ENCODE measurements at places on chromosomes 12 and 14. TPM values are rescaled to one million over a fixed set of nuclear protein-coding genes. Genes with fewer than 3 reads are reported as not detected.

- DNase-seq, result no peak
- H3K36me3 ChIP-seq, result peaks cover 3% of the 10 kb centered on the region
- H3K27me3 ChIP-seq, result no peaks in the 10 kb centered on the region
- no peak overlapping the region for H3K27ac ChIP-seq
- peaks cover 23% of the 10 kb centered on the region for H3K4me1 ChIP-seq
Observed at GRCh38 chr12:113361574-113362370, 3.4 kb downstream of the PLBD2 start.

GRCh38 chr14:87705439-87705896 lies 287.5 kb downstream of the GALC start:
- H3K27ac ChIP-seq, result no peak overlapping the region
- no peaks in the 10 kb centered on the region for H3K4me1 ChIP-seq
- no peaks in the 10 kb centered on the region for H3K27me3 ChIP-seq
- H3K36me3 ChIP-seq, result no peaks in the 10 kb centered on the region
- no peak for DNase-seq

DNA sequence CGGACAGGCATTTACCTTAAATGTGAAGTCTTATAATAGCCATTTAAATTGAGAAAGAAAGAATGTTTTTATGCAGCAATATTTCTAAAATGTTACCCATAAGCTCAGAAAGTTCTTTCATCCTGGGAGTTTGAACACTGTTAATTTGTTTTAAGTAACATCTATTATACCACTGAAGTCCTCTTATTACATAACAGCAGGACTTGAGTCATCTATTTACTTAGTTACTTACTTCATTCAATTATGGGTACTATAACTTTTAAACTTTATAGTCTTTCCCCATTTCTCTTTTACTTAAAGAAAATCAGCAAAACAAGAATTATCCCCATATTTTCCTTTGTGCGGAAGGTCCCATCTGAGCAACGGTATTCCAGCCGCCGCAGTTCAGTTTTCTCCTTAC lies 473.1 kb downstream of the ETNK1 start:
- no peak overlapping the region for H3K27ac ChIP-seq
- no peaks in the 10 kb centered on the region for H3K36me3 ChIP-seq
- no peaks in the 10 kb centered on the region for H3K4me1 ChIP-seq

Gene RNASE7
- not detected for total RNA-seq

Gene NYNRIN
- 0.16 TPM for total RNA-seq

Gene AQP2
- not detected for total RNA-seq

All from activated CD4-positive, alpha-beta T cell treated with anti-CD3 and anti-CD28 coated beads for 36 hours (primary cell).